GM13976 (cell line): ENCODE measurements at places on chromosomes 1 and 21.

GRCh38 chr1:119544165-119544762, 37.3 kb downstream of the HSD3B1 start:
- DNase-seq: no peak

DNA sequence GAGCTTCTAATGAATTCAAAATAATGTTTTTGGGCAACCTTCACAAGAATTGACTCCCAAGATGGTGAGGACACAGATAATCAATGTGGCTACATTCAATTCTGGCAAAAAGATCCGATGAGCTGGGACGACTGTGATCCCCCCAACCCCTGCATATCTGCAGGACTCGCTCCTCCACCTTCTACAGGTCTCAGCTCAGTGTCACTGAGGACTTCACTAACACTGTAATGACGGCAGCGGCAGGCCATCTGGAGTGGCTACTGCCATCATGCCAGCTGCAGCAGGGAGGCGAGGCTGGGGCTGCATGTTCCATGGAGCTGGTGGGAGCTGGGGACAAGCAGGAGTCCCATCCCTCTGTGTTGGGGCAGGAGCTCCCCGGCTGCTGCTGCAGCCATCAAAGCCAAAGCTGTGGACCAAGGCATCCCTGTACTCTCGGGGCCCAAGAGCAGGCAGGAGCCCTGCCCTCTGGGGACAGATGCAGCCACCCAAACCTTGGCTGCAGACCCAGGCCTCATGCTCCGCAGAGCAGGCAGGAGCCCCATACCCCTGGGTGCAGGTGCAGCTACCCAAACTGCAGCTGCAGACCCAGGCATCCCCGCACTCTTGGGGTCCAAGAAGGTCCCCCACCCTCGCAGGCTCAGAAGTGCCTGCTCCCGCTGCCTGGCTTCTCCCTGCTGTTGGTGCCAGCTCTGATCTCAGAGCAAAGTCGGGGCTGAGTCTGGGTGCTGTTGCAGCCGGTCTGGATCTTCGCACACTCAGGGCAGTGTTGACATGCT, 12.2 kb upstream of the DHRS3 start:
- DNase-seq: no peak

DNA sequence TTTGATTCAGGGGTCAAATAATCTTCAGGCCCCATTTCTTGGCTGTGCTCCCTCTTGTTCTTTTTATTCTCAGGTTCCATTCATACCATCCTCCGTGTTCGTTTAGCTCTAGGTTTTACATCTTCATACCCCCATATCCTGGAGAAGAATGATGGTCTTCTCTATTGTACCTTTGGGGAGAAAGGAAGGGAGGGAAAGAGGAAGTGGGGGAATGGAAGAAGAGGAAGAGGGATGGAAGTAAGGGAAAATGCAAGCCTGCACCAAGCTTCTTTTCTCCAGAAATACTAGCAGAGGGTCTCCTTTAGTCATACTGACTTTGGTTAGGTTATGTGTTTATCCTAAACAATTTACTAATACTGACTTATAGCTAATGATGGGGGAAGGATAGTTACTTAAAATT, 52.4 kb downstream of the FNBP1L start:
- no peak for DNase-seq

GRCh38 chr1:225990705-225991464, 8.3 kb downstream of the SDE2 start:
- no peak for DNase-seq

DNA sequence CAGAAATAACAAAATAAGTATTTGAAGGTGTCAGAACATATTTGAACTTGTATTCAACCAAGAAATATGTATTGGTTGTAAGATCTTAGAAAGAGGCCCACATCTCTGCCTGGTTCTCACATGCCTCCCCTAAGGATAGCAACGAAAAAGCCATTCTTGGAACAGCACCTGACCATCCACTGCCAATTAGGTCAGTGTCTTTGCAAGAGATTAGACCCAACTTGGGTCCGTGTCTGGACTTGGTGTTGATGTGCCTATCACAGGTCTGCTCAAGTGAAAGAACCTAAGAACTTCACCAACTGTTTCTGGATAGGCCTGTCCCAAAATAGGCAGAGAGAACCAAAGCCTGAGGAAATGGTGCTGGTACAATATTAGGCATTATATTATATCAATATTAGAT, 46.0 kb upstream of the COG2 start:
- no peak for DNase-seq

GRCh38 chr21:42454786-42455185, 41.2 kb downstream of the RSPH1 start:
- no peak for DNase-seq

DNA sequence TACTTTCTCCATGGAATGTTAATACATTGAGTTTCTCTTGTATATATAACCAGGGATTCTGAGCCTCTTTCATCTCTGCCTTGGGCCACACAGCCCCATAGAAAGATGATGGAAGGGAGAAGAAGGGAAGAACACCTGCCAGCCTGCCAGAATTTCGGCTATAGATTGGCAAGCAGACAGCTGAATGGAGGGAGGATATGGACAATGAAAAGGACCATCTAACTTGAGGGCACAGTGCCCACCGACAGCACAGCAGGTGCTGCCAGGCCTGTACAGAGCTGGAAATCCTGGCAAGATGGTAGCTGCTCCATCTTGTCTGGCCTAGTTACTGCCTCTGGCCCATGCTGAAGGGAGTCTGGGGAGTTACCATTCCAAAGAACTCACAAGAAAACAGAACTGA, 244.3 kb downstream of the FGGY start:
- no peak for DNase-seq

DNA sequence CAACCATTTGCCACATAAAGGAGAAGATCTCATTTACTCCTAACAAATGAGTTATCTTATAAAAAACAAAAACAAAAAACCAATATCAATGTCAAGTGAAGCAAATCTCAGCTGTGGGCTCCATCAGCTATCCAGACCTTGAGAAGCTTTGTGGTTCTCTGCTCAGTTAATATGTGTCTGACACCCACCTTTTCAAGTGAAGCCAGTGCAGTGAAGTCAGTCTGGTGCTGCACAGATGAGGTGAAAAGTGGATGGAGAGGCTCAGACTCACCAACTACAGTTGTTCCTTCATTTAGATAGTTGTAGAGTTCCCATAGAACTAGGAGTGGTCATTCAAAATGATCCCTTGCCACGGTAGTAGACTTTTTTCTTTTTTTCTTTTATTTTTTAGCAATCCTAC, 106.8 kb downstream of the NTNG1 start:
- DNase-seq: no peak

- DNase-seq: no peak
Observed at GRCh38 chr1:117608115-117608615, 2.3 kb downstream of the TENT5C start.

- DNase-seq: no peak
Observed at GRCh38 chr21:38897532-38898421, 92.0 kb downstream of the ETS2 start.

DNA sequence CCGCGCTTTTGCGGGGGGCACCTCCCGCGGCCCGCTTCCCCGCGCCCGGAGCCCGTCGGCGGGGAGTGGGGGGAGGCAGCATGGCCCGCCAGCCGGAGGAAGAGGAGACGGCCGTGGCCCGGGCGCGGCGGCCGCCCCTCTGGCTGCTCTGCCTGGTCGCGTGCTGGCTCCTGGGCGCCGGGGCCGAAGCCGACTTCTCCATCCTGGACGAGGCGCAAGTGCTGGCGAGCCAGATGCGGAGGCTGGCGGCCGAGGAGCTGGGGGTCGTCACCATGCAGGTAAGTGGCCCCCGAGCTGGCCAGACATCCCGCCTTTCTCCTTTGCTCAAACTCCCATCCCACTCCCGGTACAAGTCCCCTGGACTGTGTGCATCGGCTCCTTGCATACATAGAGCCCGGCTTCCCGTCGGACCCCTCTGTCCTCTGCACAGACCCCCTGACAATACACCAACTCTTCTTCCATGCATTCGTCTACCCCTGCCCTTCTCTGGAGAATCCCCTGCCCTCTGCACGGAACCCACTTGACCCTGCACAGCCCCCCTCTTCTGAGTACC, 812 bp downstream of the CACHD1 start:
- DNase-seq: peak; percentile 32

GRCh38 chr1:50750021-50750619, 209.9 kb downstream of the FAF1 start:
- DNase-seq: no peak

DNA sequence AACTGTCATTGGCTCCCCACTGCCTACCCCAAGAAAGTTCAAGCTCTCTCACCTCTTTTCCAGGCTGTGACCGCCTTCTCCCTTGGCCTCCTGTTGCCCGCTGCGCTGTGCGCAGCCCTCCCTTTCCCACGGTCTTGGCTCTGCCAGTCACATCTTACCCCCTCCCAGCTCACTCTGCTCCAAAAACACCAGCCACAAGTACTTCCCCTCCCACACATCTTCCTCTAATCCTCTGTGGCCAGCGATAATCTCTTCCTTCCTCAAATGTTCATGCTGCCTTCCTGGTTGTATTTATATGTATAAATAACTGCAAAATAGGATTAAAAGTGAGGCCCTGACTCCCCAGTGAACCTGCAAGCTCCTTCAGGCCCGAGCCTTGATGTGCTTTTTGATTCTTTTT, 81.8 kb downstream of the AJAP1 start:
- DNase-seq: no peak

DNA sequence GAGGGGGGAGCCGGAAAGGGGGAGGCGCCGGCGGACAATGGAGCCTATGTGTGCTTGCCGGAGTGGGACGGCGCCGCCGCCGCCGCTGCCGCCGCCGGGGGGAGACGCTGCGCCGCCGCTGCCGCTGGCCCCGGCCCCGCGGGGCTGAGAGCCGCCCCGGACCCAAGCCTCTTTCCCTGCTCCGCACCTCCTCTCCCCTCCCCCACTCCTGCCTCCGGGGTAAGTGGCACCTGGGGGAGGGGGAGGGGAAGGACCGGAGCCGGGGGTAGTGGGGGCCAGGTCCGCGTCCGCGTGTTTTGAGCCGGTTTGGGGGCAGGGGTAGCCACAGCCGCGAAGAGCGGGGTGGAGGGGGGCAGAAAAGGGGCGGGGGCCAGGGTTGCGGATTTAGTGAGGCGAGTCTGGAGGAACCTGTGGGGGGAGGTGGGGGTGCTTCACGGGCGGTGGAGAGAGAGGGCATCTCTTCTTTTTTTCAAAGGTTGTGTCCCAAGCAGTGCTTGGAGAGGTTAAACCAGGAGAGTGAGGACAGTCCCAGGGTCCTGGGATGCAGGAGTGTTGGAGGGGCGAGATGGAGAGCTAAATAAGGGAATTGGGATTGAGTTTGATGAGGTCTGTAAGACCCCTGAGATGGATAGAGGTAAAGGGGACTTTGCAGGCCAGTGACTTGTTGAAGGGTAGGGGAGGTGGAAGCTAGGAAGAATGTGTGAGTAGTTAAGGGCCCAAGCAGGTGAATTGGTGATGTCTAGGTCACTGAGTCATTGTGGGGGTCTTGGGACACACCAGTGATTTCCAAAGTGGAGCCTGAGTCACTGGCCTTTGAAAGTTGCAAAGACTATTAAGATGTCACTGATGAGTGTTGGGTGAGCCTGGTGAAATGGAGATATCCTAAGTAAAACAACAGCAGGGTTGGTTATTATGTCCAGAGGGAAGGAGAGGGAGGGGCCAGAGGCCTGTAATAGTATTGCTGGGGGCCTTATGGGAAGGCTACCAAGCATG, 59.1 kb downstream of the BCL9 start:
- DNase-seq: no peak

- no peak for DNase-seq
Observed at GRCh38 chr1:59223198-59223597, 73.7 kb upstream of the FGGY start.

DNA sequence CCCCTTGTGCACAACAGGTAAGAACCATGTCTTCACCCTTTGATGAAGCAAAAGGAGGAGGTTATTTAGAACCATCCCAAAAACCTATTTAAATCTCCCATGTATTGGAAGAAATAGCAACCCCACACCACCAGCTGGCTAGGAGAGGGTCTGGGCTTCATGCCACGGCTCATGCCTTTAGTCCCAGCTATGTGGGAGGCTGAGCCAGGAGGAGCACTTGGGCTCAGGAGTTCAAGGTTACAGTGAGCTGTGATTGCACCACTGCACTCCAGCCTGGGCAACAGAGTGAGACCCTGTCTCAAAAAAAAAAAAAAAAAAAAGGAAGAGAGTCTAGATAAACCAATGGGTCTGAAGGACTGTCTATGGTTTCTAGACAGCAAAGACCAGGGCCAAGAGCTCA, 197.9 kb upstream of the COA6 start:
- DNase-seq: no peak

DNA sequence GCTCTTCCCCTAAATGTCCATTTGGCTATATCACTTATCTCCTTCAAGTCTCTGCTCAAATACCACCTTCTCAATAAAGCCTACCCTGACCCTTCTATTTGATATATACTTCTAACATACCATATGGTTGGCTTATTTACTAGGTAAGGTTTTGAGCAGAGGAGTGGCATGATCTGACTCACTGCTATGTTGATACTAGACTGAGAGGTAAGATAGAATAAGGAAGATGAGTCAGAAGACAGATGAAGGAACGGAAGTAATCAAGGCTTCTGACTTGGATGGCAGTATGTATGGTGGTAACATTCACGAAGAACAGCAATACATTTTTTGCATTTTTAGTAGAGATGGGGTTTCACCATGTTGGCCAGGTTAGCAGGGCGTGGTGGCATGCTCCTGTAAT, 4.8 kb upstream of the HRNR start:
- no peak for DNase-seq

- peak; percentile 42 for DNase-seq
Observed at GRCh38 chr1:93749894-93750301, 68.3 kb upstream of the BCAR3 start.

GRCh38 chr1:93821423-93822144, 57.4 kb downstream of the DNTTIP2 start:
- DNase-seq: no peak

DNA sequence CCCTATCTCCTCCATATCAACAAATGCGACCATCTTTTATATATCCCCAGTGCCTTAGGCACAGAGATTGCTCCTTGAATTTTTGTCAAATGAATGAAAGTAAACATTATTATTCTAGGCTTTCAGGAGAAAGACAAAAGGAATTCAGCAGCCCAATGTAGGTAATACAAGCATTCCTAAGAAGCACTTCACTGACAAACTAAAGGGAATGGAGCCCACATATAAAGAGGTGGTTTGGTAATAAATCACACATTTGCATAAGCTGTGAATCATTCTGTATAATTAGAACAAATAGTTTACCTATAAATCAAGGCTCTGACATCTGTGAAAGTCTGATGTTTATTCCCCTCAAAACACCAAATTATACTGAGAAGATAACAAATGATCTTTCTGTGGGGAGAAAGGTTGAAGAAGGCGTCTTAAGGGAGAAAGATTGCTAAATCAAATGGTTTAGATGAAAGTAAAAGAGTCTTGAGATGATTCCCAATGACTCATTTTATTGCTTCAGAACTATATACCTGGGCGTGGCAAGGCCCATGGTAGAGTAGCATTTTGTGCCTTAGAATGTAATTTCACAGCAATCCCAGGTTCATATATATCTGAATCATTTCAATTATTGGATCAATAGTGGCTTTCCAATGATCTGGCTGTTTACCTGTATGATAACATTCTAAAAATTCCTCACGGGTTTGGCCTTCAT, 558.1 kb downstream of the AGBL4 start:
- no peak for DNase-seq

DNA sequence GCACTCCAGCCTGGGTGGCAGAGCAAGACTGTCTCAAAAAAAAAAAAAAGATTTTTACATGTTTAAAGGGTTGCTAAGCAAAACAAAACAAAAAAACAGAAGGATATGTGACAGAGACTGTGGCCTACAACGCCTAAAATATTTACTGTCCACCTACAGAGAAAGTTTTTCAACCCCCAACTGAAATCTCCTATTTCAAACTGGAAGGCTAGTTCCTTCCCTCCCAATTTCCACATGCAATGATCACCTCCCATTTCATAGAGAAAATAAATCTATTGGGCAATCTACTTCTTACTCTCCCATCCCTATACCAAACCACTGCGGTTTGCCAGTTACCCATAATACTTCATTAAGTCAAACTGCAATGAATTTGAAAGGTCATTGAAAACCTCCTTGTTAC, 74.2 kb downstream of the ST3GAL3 start:
- DNase-seq: no peak
